Muscle of back (tissue), 13 donors: ENCODE measurements at places on chromosomes 13 and 19.
A peak's percentile ranks its signal among the peaks of the same experiment; 100 is the strongest.

DNA sequence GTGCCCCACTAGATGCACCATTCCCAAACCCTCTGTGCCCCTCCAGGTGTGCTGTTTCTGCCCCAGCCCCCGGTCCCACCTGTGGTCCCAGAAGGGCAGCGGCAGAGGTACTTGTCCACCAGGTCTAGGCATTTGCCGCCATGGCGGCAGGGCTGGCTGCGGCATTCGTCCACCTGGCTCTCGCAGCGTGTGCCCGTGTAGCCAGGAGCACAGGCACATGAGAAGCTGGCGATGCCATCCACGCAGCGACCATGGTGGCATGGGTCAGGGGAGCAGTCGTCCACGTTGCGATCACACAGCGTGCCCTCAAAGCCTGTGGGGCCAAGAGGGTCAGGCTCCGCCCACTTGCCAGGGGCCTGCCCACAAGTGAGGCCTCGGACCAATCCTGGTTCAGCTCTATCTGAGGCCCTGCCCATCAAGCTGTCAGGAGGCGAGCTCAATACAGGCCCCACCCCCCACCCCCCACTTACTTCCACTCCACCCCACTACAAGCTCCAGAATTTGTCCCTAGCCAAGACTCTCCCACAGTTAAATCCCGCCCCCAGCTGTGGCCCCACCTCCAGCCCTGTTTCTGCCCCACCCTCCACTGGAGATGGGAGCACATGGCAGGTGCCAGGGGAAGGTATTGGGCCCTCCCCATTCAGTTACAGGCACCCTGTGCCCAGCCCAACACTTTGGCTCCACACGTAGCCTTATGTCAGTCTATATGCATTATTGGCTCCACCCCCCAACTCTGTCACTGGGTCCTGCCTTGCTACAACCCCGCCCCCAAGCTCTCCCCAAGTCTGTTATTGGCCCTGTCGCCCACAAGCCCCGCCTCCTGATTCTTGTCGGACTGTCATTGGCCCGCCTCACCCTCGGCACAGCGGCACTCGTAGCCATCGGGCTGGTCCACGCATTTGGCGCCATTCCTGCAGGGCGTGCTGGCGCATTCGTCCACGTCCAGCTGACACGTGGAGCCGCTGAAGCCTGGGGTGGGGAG is 13.5 kb downstream of the NOTCH3 start:
- no peak for DNase-seq

DNA sequence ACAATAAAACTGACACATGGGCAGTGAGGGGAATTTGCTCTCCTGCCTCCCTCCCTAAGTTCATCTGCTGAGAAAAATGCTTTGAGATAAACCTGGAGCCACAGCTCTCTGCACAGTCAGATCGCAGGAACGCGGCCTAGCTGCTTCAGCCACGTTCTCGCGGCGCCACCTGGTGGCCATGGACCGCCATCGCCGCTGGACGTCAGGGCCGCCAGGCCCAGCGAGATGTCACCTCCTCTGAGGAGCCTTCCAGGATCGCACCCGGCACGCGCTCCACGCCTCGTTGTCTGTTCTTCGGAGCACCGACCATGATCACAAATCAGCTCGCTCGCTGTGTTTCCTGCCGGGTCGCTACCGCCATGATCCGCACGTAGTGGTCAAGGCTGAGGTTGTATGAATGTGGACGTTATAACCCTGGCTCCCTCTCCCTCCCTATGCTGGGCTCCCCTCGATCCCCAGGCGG is 20.6 kb upstream of the USP29 start:
- DNase-seq: peak; percentile 80

DNA sequence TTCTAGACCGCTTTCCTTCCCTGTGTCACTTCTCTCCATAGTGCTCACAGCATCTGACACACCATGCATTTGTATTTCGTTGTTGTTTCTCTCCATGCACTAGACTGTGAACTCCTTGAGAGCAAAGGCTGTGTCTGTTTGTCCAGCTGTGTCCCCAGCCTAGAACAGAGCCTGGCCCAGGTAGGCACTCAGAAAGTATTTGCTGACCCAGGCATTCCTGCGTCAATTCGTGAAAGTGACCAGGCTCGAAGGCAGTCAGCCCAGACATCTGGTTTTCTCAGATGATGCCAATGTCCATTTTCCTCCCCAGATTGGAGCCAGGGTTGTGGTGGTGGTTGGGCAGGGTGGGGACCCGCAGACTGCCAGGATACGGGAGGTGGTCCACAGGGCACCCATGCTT is 164.8 kb downstream of the ZNF536 start:
- DNase-seq: no peak

- DNase-seq: peak; percentile 73
Observed at GRCh38 chr13:51614350-51614786, 30.1 kb downstream of the WDFY2 start.

GRCh38 chr19:29914933-29915332 is 27.1 kb upstream of the URI1 start:
- DNase-seq: no peak

GRCh38 chr13:51625555-51626345 is 41.5 kb downstream of the WDFY2 start:
- DNase-seq: no peak

- no peak for DNase-seq
Observed at GRCh38 chr13:25347151-25347550, 24.6 kb upstream of the ATP8A2 start.

GRCh38 chr19:1945899-1946298 is 4.9 kb downstream of the CSNK1G2 start:
- peak; percentile 37 for DNase-seq

DNA sequence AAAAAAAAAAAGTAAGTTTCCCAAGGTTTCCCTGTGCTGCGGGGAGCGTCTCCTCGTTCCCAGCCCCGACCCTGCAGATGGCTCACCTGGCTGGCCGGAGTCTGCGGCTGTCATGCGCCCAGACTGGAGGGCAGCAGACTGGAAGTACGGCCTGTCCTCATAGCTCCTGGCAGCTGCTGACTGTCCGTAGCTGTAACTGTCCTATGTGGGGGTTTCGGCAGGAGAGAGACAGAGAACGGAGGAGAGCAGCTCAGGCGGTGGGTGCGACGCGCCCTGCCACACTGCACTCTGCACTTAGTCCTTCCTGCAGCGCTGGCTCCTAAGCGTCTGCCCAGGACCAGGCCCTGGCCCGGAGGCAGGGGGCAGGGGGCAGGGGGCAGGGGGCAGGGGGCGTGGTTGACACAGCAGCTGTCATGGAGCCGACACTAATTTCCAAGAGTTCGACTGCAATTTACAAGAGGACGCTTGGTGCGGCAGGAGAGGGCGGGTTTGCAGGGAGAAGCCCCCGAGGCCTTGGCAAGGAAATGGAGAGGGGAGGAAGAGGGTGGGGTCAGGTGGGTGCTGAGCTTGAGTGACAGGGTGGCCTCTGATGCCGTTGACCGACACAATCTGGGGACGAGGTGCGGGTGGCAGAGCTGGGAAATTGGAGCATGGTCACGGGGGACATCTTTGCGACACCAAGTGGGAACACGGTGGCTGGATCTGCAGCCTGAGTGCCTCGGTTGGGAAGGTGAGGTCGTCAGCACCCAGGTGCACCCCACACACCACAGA is 35.1 kb downstream of the ZFR2 start:
- DNase-seq: no peak

DNA sequence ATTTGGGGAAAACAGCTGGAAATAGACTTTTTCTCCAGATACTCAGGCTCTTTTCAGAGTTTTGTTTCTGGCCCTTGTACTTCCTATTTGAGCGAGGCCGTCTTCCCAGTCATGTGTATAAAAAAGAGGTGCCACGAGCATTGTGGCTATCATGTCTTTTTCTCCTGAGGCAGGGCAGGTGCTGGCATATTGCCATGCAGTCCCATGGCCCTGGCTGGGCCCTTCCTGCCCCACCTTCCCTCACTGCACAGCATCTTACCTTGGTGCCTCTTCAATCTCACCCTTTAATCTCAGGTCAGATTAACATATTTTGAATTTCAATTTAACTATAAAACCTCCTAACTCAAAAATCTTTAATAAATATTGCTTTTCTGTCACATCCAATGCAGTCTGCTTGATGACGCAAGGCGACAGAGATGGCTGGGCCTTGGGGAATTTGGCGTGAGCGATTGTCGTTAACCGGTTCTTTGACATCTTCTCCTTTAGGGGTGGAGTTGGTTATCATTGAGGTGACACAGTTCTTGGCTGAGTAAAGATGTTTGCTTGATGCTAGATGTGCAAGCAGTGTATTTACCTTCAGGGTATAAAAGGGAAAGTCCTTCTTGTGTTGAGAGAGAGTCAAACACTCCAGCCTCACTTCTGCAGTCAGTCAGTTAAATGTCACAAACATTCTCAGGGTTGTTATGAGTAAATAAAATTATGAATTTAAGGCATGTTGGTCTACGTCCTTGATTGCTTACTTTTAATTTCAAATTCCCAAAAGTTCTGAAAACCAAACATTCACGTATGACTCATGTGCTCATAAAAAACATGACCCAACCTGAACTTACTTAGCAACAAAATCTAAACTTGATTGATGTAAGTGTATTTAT is 289.9 kb downstream of the MYO16 start:
- no peak for DNase-seq

- no peak for DNase-seq
Observed at GRCh38 chr19:14237014-14237941, 31.3 kb upstream of the ADGRL1 start.

GRCh38 chr13:75437582-75438318 is 44.2 kb downstream of the TBC1D4 start:
- DNase-seq: peak; percentile 28
